ENCODE measurements at places on chromosomes 3 and 15. TPM values are rescaled to one million over a fixed set of nuclear protein-coding genes. Genes with fewer than 3 reads are reported as not detected.

DNA sequence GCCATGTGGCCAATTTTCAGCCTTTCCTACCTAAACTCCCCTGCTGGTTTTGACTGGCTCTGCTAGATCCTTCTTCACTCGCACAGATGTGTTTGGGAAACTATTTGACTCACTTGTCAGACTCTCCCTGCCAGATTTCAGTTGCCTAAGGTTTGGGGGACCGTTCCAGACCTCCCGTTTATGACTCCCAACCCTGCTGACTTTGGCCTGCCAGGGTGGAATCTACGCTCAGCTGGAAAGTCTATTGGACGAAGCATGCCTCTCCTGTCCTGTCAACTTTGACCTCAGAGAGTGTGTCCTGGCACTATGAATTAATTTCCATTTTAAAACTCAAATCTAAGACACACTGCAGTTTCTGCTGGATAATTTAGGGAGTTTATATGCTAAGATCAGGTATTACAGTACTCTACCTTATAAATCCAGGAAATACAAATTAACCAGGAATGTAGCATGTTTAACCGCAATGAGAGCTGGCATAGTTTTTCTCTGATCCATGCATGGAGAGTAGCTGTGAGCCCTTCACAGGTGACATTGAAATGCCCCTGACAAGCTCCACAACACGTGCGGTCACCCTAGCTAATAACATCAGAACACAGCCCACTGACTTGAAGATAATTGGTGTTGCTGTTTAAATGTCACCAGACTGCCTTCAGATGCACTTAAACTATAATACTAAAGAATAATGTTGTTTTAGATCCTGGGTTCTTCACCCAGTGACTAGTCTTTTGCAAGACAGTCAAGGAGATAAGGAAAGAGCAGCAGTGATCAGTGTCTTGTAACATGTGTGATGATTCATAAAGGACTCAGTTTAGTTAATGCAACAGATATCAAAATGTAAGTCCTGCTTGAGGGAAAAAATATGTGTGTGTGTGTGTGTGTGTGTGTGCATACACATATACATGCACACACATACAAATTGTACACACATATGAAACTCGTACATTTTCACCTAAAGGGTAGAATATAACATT, 223.0 kb upstream of the MCTP2 start:
- no peak overlapping the region for H3K27ac ChIP-seq
- no peak for DNase-seq

DNA sequence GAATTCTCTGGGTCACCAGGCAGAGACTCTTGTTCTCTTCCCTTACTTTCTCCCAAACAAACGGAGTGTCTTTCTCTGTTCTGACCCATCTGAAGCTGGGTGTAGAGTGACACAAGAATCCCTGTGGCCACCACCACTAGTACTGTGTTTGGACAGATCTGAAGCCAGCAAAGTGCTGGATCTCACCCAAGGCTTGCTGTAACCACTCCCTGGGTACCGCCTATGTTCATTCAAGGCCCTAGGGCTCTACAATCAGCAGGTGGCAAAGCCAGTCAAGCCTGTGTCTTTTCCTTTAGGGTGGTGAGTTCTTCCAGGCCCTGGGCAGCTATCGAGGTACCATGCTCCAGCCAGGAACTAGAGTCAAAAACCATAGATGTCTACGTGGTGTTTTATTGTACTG, 149.2 kb upstream of the CTNNB1 start:
- no peaks in the 10 kb centered on the region for H3K4me1 ChIP-seq
- no peaks in the 10 kb centered on the region for H3K27me3 ChIP-seq
- no peaks in the 10 kb centered on the region for H3K36me3 ChIP-seq
- no peak for DNase-seq
- no peak overlapping the region for H3K27ac ChIP-seq
- no peak overlapping the region for H3K4me3 ChIP-seq

Gene CHRFAM7A
- not detected for total RNA-seq

Gene P2RY13
- total RNA-seq: not detected

DNA sequence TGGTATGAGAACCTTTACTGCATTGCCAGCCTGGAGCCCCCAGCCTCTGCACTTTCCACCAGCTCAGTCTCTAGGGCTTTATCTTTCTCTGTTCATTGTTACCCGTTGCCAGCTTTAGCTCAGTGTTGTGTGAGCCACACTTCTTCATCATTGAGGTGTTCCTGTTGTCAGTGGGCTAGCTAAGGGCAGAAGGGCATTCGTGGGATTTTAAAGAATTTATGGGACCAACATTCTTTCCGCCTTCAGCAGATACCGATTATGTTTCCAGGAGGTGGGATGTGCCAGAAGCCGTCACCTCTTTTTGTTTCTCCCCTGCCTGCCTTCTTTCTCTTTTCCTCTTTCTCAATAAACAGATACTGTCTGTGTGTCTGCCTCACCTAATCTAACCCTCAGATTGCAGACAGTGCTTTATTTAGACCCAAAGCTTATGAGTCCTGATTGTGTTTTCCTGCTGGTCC, 64.5 kb downstream of the PGPEP1L start:
- H3K36me3 ChIP-seq: peaks cover 49% of the 10 kb centered on the region
- H3K4me3 ChIP-seq: peak overlapping the region; percentile 53
- DNase-seq: no peak
- peaks cover 2% of the 10 kb centered on the region for H3K27me3 ChIP-seq

GRCh38 chr3:53416530-53416929, 69.2 kb upstream of the DCP1A start:
- H3K36me3 ChIP-seq: peaks cover 6% of the 10 kb centered on the region
- H3K4me1 ChIP-seq: no peaks in the 10 kb centered on the region
- H3K27me3 ChIP-seq: no peaks in the 10 kb centered on the region

Gene KLHL40
- not detected for total RNA-seq

GRCh38 chr3:109532257-109533216, 195.2 kb upstream of the DPPA4 start:
- H3K4me3 ChIP-seq: no peak overlapping the region
- no peaks in the 10 kb centered on the region for H3K36me3 ChIP-seq
- peaks cover 10% of the 10 kb centered on the region for H3K4me1 ChIP-seq
- no peaks in the 10 kb centered on the region for H3K27me3 ChIP-seq
- peak; percentile 58 for DNase-seq

DNA sequence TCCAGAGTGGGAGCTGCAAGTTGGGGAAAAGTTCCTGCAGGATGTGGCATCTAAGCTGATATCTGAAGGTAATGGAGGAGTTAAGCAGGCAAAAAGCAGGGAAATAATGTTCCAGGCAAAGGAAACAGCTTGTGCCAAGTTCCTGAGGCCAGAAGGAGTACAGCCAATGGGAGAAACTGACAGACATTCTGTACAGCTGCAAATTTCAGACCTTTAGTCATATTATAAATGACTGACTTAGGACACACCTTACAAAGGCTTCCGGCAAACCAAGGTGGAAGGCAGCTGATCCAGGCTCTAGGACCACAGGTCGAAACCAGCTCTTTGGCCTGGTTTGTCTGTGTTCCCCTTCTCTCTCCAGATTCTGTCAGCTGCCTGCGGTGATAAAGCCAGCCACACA, 9.3 kb downstream of the WWTR1 start:
- peaks cover 59% of the 10 kb centered on the region for H3K36me3 ChIP-seq
- H3K27me3 ChIP-seq: no peaks in the 10 kb centered on the region

GRCh38 chr15:43534897-43535296, 17.5 kb downstream of the MAP1A start:
- H3K27me3 ChIP-seq: peaks cover 2% of the 10 kb centered on the region
- DNase-seq: no peak
- H3K4me3 ChIP-seq: no peak overlapping the region
- peaks cover 14% of the 10 kb centered on the region for H3K36me3 ChIP-seq

Gene BLOC1S6
- 59.9 TPM for total RNA-seq

Gene CLDN16
- not detected for total RNA-seq

DNA sequence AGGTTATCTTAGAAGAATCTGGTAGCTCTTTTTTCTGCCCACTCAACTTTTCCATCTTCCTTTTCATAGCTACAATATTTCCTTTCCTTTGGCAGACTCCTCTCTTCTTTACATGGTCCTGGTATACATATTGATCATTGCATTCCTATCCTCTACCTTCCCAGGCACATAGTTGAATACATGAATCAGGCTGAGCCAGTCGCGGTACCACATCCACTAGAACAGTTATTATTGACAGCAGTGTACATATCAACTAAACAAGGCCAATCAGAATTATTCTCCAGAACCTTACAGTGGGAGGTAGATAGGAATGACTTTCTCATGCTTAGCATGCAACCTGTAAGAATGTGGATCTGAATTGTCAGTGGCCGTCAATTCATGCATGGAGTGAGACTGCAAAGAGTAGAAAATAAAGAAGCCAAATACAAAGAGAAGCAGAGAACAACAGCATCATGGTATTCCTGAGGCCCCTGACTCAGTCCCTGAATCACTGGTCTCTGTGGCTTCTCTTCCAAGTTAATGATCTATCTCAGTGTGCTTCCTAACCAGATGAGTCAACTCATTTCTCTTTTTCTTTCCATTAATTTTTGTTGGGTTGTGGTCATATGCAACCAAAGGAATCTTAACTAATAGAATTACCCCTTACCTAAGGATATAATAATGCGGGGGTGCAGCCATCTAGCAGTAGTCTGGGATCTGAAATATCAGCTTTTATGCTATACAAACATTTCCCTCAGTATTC, 60.9 kb upstream of the DCBLD2 start:
- H3K4me3 ChIP-seq: no peak overlapping the region
- peaks cover 14% of the 10 kb centered on the region for H3K4me1 ChIP-seq
- peak; percentile 92 for DNase-seq
- peaks cover 10% of the 10 kb centered on the region for H3K36me3 ChIP-seq
- peaks cover 2% of the 10 kb centered on the region for H3K27me3 ChIP-seq
- no peak overlapping the region for H3K27ac ChIP-seq

- H3K4me1 ChIP-seq: no peaks in the 10 kb centered on the region
- H3K4me3 ChIP-seq: no peak overlapping the region
- H3K36me3 ChIP-seq: peaks cover 27% of the 10 kb centered on the region
- DNase-seq: no peak
Observed at GRCh38 chr15:50641318-50641717, 45.3 kb downstream of the TRPM7 start.

Gene LRRN1
- total RNA-seq: not detected

Gene LMAN1L
- total RNA-seq: not detected

- no peaks in the 10 kb centered on the region for H3K36me3 ChIP-seq
- DNase-seq: peak; percentile 99
- H3K27ac ChIP-seq: peak overlapping the region; percentile 88
- peak overlapping the region; percentile 69 for H3K4me3 ChIP-seq
- H3K27me3 ChIP-seq: peaks cover 2% of the 10 kb centered on the region
Observed at GRCh38 chr3:73786321-73786807, 161.6 kb upstream of the PDZRN3 start.

DNA sequence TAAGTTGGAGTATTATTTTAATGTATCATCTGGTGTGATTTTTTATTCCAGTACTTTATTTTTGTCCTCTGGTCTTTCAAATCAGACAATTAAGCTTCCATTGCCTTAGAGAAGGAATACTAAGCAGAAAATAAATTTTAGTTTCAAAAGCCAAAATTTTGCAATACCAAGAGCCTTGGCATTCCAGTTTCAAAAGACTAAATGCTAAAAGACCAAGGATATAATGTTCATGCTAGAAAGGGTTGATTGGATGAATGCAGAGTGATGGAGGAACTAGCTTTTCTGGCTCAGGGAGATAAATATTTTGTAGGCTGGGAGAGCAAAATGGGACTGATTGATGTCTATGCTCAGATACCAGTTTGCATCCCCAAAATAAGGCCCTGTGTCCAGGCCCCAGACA, 6.2 kb downstream of the CD200 start:
- H3K4me3 ChIP-seq: no peak overlapping the region
- peaks cover 22% of the 10 kb centered on the region for H3K27me3 ChIP-seq
- no peaks in the 10 kb centered on the region for H3K36me3 ChIP-seq
- no peaks in the 10 kb centered on the region for H3K4me1 ChIP-seq

GRCh38 chr15:50184863-50185504, 3.0 kb downstream of the SLC27A2 start:
- H3K4me1 ChIP-seq: peaks cover 15% of the 10 kb centered on the region
- peaks cover 9% of the 10 kb centered on the region for H3K27me3 ChIP-seq
- H3K27ac ChIP-seq: no peak overlapping the region
- no peak for DNase-seq
- H3K36me3 ChIP-seq: no peaks in the 10 kb centered on the region

Gene COL8A1
- 58.1 TPM for total RNA-seq

- no peak overlapping the region for H3K4me3 ChIP-seq
- H3K27ac ChIP-seq: no peak overlapping the region
- H3K27me3 ChIP-seq: no peaks in the 10 kb centered on the region
Observed at GRCh38 chr3:59425942-59426341, 376.1 kb upstream of the CFAP20DC start.

GRCh38 chr3:98962951-98963350, 61.5 kb upstream of the DCBLD2 start:
- H3K27me3 ChIP-seq: peaks cover 2% of the 10 kb centered on the region
- H3K4me1 ChIP-seq: peaks cover 18% of the 10 kb centered on the region
- DNase-seq: no peak
- H3K27ac ChIP-seq: no peak overlapping the region
- H3K36me3 ChIP-seq: peaks cover 11% of the 10 kb centered on the region

DNA sequence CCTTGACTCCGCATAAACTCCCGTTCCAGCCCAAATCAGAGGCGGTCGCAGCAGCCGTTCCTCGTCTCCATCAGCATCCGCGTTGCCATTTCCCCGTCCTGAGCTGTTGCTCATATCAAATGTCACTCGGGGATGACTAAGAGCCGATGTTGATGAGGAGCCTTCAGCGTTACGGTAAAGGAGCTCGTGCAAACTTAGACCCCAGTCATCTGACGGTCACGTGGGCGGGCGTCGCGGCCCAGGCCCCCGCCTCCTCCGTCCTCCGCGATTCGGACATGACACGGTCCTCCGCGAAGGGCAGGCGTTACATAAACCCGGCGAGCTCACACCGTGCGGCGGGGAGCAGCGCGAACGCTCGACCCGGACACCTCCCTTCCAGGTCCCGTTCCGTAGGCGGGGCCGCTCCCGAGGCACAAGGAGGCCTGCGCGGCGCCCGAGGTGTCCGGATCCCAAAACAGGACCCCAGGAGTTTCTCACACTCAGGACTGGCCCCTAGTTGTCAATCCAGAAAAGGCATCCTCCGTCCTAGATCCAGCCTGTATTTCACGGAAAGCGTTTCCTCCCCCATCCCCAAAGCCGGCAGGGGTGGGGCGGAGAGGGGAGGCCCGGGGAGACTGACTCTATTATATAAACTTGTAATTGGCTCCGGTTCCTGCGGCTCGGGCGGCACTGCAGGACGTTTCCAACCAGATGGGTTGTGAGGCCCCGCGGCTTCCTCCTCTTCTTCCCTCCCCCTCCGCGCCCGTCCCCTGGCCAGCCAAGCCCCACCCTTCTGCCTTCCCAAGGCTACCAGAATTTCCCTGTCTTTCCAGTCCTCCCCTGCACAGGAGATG, 100.0 kb upstream of the IGF1R start:
- peaks cover 17% of the 10 kb centered on the region for H3K4me1 ChIP-seq
- DNase-seq: peak; percentile 25
- peak overlapping the region; percentile 89 for H3K4me3 ChIP-seq
- H3K36me3 ChIP-seq: 0 out of 2 replicates have a peak, but pooled peaks cover 6% of the 10 kb centered on the region

GRCh38 chr3:81435050-81435449, 326.4 kb downstream of the GBE1 start:
- no peaks in the 10 kb centered on the region for H3K27me3 ChIP-seq
- no peaks in the 10 kb centered on the region for H3K36me3 ChIP-seq

Gene AGTR1
- total RNA-seq: 0.10 TPM

- peaks cover 54% of the 10 kb centered on the region for H3K4me1 ChIP-seq
- no peak for DNase-seq
- H3K27ac ChIP-seq: peak overlapping the region; percentile 16
- H3K4me3 ChIP-seq: no peak overlapping the region
Observed at GRCh38 chr3:14137004-14137403, 12.2 kb downstream of the TMEM43 start.

Gene TICRR
- 5.0 TPM for total RNA-seq
